A549 (cell line): ENCODE measurements at places on chromosomes 16 and 17. TPM values are rescaled to one million over a fixed set of nuclear protein-coding genes. Genes with fewer than 3 reads are reported as not detected.

The KRT25 gene
- not detected in 3 replicates for polyA plus RNA-seq

The FAM117A gene
- polyA plus RNA-seq: 1.00 to 1.8 TPM (median 1.5 TPM) in 3 replicates

DNA sequence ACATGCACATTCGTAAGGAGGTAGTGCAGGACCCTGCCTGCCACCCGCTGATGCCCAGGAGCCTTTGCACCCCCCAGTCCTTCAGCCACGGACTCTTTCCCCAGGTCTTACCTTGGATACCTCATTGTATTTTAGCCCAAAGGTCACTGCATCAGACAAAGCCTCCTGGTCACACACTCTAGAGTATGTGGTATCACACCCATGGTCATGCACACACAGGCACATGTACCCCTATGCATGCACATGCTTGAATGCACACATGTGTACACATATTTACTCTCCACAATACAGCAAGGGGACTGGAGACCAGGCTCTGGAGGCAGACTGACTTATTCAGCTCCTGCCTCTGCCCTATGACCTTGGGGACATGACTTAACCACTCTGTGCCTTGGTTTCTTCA, 357.5 kb downstream of the C16orf95 start:
- DNase-seq: no peak

DNA sequence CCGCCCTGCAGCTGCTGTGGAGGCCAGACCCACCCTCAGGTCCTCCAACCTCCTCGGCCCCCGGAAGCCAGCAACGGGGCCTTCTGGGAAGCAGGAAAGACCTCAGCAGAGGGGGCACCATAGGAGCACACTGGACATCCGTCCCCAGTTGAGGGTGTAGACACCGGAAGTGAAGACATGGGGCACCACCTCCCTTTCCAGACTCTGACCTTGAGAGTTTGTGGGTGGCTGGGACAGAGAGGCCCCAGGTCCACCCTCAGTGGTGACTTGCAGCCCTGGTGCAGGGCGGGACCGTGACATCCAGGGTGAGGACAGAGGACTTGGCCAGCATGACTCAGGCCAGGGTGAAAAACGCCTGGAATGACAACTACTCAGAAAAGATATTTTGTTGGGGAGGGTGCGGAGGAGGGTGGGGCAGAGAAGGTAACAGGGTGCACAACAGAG, 19.9 kb downstream of the CEP295NL start:
- peak; percentile 98 for DNase-seq

The CCL17 gene
- not detected in 3 replicates for polyA plus RNA-seq

The HOXB1 gene
- not detected in 3 replicates for polyA plus RNA-seq
